T-cell (primary cell): ENCODE measurements at places on chromosomes 6 and 20. TPM values are rescaled to one million over a fixed set of nuclear protein-coding genes. Genes with fewer than 3 reads are reported as not detected.

DNA sequence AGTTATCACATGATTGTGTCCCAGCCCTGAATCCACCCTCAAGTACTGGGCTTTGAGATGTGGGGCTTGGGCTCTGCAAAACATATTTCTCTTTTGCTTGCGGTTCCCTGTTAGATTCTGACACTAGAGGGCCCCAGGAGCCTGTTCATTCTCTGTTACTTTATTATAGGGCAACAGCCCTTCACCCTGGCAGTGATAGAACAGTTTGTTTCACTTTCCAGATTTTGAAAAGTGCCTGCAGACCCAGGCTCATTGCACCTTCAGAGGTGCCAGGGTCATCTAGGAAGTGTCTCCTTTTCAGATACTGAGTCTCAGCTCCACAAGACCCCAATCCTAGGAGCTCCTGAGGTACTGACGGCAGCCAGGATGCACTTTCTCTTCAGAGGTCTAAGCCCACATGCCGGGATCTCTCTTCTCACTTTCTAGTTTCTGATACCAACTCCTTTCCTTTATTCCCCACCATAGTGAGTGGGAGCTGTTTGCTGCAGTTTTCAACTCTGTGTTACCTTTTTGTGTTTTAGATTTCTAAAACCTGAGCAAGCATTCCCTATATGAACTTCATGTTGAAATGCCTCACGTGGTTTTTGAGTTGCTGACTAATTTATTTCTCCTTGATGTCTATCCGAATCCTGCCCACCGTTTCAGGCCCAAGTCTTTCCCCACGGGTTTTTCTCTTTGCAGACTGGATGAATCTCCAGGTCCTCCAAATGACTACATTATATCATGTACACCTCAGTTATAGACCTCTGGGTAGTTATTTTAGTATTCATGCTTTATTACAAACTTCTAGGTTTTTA is 10.9 kb downstream of the ABT1 start:
- peak; percentile 58 for DNase-seq

GRCh38 chr6:79404261-79404660 is 133.0 kb downstream of the LCA5 start:
- DNase-seq: no peak

The DLK2 gene
- total RNA-seq: 1.4 TPM

DNA sequence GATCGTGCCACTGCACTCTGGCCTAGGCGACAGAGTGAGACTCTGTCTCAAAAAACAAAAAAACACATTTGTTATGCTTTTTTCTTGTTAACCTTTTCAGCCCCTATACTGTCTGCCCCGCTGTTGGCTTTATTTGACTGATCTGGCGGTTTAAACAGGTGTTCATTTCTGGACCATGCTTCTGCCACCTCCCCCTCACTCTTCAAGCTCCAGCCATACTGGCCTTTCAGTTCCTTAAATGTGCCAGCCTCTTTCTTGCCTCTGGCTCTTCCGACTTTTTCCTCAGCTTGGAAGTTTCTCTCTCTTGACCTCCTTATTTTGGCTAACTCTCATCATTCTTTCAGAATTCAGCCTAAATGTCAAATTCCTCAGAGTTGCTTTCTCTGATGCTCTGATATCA is 35.2 kb upstream of the TXLNB start:
- no peak for DNase-seq

The ACOT8 gene
- total RNA-seq: 20.4 TPM

- no peak for DNase-seq
Measured at GRCh38 chr6:3001146-3001772, 1.6 kb downstream of the NQO2 start.

GRCh38 chr6:143823548-143823947 is 19.6 kb upstream of the LTV1 start:
- no peak for DNase-seq

GRCh38 chr6:150418827-150419594 is 50.2 kb downstream of the IYD start:
- no peak for DNase-seq

DNA sequence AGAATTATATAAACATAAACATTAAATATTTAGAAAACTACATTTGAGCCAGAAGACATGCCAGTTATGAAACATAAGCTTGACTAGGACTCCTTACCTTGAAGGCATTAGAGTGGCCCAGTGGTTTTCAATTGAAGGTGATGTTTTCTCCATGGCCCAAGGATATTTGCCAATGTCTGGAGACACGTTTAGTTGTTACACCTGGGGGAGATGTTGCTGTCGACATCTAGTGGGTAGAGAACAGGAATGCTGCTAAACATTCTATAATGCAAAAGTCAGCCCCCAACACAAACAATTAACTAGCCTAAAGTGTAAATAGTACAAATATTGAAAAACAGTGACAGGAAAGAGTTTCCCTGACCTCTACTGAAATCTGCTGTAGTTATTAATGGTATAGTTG is 200.9 kb upstream of the HS3ST5 start:
- DNase-seq: no peak

The GSTA3 gene
- not detected for total RNA-seq

GRCh38 chr6:29809249-29809648 is 18.4 kb upstream of the HLA-G start:
- DNase-seq: no peak

The CLPSL2 gene
- not detected for total RNA-seq

The LY86 gene
- 3.6 TPM for total RNA-seq

- DNase-seq: no peak
Measured at GRCh38 chr6:28401172-28401571, 1.6 kb upstream of the ZSCAN12 start.
